ENCODE measurements at places on chromosomes 1 and 21.
A peak's percentile ranks its signal among the peaks of the same experiment; 100 is the strongest.

- DNase-seq, result peak; percentile 19
Observed at GRCh38 chr1:215517441-215517891, 49.6 kb upstream of the KCTD3 start.

- no peak for DNase-seq
Observed at GRCh38 chr21:26813426-26813998, 31.7 kb downstream of the ADAMTS1 start.

- DNase-seq, result no peak
Observed at GRCh38 chr1:64878931-64879611, 87.3 kb downstream of the JAK1 start.

DNA sequence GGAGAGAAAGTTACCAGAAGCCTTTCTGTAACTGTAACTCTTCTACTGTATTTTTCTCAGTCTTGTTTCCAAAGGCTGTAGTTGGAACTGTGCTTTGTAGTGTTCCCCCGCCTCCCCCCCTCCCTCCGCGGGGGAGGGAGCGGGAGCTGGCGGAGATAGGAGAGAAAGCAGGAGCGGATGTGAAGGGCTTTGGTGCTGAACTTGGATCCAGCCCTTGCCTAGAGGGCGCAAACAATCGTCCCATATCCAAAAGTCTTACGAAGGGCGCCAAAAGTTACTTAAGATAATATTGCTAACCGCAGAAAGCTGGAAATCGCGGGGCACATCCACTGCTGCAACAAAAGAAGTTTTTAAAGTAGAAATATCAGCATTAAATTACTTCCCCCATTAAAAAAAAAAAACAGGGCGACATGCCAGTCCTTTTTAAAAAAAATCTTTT, 2.4 kb upstream of the NFIA start:
- peak; percentile 92 for DNase-seq

- DNase-seq, result peak; percentile 52
Observed at GRCh38 chr1:212566522-212567479, 41.8 kb upstream of the ATF3 start.

GRCh38 chr1:210252621-210253051, 20.0 kb downstream of the SERTAD4 start:
- DNase-seq, result no peak

- peak; percentile 17 for DNase-seq
Observed at GRCh38 chr21:42231756-42232155, 12.8 kb downstream of the ABCG1 start.
